ENCODE measurements at places on chromosomes 5 and 9.

- no peak for DNase-seq
These were observed 34.1 kb downstream of the NEK6 start for GRCh38 chr9:124291801-124292396.

DNA sequence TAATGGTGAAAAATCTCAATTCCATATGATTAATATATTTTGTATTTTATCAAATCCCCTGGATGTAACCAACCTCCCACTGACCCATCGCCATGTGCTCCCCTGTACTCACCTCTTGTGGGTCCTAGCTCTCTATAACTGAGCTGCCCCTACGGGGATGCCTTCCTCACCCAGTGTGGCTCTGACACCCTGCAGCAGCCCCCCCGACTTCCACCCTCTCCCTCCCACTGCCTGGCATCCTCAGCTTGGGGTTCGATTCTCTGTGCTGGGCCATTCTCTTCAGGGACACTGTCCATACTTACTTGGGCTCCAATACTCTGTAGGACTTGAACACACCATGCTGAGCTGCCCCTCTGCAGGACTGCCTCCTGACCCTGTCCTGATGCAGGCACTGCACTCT is 87.1 kb downstream of the PJA2 start:
- no peak for DNase-seq

DNA sequence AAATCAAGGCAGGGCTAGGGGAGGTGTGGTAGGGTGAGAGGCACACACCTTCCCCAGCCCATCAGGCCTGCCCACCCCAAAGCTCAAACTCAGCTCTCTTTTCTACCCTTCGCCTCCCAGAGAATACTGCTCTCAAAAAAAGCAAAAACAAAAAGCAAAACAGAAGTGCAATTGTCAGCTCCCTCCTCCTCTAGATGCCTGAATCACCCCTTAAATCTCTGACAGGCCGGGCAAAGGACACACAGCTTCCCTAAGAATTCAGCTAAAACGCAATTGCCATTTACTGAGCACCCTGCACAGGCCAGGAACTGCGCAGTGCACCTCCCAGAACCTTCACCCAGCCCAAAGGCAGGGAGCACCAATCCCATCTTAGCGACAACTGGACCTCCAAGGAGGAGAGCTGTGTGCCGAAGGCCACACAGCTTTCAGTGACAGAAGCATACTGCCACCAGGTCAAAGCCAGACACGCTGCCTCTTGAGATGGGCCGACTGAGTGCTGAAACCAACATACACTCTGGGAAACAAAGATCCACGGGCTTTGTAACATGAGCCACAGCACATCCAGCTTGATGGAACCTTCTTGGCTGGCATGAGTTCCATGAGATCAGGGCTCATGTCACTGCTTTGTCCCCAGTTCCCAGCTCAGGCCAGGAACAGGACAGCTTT is 53.4 kb upstream of the STXBP1 start:
- no peak for DNase-seq

DNA sequence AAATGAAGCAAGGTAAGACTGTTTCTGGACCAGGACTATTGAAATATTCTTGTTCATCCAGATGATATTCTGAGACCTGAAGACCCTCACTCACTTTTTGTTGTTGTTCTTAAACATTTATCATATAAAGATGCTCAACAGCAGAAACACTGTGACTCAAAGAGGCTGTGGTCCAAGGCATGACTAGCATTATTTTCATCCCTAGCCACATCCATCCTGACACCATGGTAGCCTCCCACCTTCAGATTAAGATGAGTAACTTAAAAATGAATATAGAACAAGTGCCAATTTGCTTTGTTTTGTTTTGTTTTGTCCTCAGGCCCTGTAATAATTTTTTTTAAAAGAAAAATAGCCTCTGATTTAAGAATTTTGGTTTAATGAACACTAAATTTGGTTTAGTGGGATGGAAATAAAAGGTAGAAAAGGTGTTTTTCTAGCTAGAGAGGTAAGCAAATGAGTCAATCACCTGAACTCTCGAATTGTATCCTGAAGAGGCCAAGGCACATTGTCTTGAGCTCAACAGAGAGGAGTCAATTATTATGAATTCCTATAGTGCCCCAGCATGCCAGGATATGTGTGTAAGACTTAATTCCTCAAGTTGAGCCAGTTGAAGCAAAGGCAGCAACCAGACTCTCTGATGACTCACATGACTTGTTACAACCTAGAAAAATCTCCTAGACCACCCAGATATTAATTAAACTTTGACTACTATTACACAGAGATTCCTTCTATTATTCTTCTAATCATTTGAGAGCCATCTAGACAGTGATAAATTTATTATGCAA is 380.1 kb upstream of the TUSC1 start:
- DNase-seq = no peak

DNA sequence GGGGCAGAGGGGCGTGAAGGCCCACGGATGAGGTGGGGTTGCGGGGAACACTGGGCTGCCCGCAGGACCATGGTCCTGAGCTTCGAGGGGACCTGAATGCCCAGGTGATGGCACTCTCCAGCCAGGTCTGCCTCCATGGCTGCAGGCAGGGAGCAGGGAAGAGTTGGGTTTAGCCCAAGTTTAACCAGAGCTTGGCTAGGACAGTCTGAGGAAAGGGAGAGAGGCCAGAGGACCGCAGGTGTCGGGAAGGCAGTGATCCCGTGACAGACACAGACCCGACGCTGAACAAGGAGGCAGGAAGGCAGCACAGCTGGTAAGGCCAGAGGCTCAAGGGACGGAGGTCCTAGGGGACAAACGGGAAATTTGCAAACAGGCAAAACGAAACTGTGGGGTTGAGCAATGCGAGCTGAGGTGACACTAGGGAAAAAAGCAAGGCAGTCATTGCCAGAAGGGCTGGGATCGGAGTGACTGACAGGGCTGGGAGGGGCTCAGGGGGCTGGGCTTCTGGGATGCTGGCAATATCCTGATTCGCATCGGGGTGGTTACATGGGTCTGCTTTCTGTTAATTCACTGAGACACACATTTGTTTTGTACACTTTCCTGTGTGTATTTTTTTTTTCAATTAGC is 25.0 kb downstream of the ARPC5L start:
- no peak for DNase-seq

GRCh38 chr9:134962065-134962972 is 44.6 kb upstream of the FCN1 start:
- DNase-seq = no peak

DNA sequence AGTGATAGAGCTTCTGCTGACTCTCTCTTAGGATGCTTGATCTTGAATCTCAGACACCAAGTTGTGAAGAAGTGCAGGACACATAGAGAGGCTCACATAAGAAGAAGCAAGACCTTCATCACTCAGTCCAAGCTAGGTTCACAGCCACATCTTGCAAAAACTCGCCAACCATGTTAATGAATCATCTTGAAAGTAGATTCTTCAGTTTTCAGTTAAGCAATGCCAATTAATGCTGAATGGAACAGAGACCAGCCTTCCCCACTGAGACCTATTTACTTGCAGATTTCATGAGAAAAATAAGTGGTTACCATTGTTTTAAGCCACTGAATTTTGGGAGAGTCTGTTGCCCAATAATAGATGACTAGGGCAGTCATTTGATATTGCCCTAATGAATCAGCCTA is 217.7 kb upstream of the EDIL3 start:
- DNase-seq = no peak

DNA sequence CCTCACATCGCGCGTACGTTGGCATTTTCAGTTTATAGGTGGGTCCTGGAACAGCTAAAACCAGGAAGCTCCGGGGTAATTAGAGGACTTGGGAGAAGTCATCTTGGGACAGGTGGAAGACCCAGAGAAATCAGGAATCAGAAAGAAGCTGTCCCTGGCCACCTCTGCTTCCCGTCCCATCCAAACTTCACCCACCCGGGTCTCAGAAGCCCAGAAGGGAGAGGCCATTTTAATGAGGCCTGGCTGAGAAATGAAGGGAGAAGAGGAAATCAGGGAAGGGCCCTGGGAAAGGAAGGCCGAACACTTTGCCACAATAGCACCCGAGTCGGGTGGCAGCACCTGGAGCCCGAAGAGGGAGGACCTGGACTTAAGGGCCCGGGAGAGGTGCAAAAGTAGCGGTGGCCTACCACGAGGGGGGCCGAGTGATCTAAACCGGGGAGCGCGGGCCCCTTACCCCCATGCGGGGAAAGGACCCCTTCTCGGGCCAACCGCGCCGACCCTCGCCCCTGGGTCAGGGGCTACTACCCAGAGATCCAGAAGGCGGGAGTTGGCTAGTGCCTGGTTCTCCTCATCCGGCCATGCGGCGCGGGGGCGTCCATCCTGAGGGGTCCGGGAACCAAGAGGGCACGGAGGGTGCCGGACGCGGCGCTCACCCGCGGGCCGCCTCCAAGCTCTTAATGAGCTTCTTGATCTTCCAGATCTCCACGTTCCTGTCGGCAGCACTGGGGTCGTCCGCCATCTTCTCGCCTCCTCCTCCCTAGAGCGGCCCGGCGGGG is 668 bp downstream of the ETF1 start:
- DNase-seq = no peak

- DNase-seq = no peak
These were observed 98.7 kb downstream of the FANCC start for GRCh38 chr9:95218773-95219172.

DNA sequence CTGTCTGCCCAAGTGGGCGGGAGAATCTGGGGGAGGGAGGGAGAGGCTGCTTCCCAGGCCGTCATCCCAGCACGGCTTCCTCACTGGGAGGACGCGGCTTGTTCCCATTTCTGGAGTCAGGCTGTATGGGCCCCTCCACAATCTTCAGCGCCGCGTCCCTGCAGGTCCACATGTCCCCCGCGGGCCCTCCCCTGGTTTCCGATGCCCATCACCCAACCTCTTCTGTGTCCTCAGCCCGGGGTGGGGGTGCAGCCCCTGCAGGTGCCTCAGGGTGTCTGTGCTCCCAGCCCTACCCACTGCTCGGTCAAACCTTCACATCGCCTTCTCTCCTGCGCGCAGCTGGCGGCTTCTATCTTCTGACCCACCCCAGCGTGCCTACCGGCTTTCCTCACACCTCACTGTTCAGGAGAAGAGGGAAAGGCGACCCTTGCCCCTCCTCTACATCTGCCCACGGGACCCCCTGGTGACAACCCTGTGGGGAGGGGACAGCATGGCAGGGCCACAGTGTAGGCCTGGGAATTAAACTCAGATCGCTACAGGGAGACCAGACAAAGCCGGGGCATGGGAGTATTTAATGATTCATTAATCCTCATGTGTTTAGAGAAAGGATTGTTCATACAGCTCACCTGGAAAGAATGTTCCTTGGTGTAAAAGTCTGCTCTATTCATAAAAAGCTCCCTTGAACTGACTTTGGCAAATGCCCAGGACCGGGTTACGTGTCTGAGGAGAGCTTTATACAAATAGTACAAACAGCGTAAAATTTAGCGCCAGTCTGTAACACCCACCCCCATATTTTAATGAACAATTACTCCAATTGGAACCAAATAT is 145.1 kb downstream of the IRX1 start:
- DNase-seq = no peak

DNA sequence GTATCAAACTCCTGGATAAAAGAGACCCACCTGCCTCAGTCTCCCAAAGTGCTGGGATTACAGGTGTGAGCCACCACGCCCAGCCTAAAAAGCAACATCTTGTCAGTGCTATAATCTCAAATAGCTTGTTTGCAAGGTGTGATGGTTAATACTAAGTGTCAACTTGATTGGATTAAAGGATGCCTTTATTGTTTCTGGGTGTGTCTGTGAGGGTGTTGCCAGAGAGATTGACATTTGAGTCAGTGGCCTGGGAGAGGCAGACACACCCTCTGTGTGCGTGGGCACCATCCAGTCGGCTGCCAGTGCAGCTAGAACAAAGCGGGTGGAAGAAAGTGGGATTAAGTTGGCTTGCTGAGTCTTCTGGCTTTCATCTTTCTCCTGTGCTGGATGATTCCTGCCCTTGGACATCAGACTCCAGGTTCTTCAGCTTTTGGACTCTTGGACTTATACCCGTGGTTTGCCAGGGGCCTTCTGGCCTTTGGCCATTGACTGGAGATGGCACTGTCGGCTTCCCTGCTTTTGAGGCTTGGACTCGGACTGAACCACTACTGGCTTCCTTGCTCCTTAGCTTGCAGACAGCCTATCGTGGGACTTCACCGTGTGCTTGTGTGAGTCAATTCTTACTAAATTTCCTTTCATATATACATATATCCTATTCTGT is 28.1 kb downstream of the TARS1 start:
- no peak for DNase-seq

DNA sequence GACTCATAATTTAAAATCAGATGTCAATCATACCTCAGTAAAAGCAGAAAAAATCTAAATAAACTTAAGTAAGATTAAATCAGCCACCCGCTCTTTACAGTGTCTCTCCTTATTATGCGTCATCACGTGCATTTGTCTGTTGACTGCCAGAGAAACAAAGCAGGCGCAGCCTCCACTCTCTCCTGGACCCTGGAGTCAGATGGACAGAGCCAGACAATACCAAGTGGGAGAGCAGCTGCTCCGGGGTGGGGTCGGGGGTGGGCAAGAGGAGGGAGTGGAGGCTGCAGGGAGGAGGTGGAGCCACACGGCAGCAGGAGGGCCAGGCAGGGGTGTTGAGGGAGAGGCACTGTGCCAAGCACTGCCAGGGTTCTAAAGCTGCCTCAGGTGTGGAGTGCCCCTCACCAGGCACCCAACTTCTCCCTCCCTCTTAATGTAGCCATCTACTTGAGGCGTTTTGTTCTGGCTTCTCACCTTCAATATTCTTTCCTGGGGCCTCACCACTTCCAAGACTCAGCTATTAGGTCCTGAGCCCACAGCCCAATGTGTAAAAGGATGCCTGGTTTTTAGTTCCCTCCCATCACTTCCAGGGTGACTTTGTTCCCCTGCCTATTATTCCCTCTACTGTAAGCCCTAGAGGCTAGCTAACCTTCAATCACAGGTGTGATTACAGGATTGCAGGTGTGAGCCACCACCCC is 96.3 kb downstream of the GLDC start:
- DNase-seq = no peak

Data from T-helper 2 cell (primary cell).